ENCODE measurements at places on chromosomes 6 and 20.

- DNase-seq: no peak
These were observed 199.1 kb downstream of the COL9A1 start for GRCh38 chr6:70103798-70104197.

- DNase-seq: no peak
These were observed 6.7 kb downstream of the C20orf203 start for GRCh38 chr20:32667027-32667426.

GRCh38 chr6:88840796-88841539 is 122.5 kb downstream of the RNGTT start:
- DNase-seq: peak; percentile 29

DNA sequence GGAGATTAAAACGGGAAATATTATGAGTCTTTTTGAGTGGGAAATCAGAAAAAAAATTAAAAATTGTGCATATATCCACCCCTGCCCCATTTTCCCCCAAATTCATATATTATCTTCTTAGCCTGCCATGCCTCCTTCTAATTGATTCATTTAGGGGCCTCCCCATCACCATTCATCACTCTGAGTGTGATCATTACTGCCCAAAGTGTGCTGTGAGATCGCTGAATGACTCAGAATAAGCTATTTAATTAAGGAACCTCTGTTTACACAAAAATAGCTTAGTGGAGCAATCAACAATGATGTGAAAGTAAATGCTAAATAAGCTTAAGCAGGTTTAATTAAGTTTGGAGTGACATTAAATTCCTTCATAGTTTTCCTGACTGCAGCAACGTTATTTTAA is 645.5 kb downstream of the GRIK2 start:
- no peak for DNase-seq

DNA sequence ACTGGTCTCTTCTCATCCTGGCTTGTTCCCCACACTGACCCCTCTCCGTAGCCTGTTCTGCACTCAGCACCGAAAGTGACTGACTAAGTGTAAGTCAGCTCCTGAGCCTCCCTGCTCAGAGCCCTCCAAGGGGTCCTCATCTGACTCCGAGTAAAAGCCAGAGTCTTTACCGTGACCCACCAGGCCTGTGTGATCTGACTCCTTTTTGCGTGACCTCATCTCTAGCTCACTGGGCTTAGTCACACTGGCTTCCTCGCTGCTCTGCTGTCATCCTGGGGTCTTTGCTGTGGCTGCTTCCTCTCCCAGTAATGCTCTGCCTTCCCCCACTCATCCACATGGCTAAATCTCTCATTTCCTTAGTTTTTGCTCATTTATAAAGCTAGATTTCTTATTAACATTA is 116.6 kb downstream of the PLCB4 start:
- peak; percentile 21 for DNase-seq

GRCh38 chr6:99521633-99522151 is 6.5 kb upstream of the USP45 start:
- DNase-seq: peak; percentile 73
